Activated T-helper 1 cell treated with anti-CD3 and anti-CD28 coated beads, Interleukin-2, amount 50 U/mL, for 16 hours (primary cell): ENCODE measurements at places on chromosomes 1 and 21.

GRCh38 chr1:108107658-108108057 lies 92.5 kb downstream of the SLC25A24 start:
- no peak for DNase-seq

- no peak for DNase-seq
Measured at GRCh38 chr1:169103480-169103893, 3.0 kb upstream of the ATP1B1 start.

- no peak for DNase-seq
Measured at GRCh38 chr1:160117300-160117699, 1.7 kb downstream of the ATP1A2 start.

DNA sequence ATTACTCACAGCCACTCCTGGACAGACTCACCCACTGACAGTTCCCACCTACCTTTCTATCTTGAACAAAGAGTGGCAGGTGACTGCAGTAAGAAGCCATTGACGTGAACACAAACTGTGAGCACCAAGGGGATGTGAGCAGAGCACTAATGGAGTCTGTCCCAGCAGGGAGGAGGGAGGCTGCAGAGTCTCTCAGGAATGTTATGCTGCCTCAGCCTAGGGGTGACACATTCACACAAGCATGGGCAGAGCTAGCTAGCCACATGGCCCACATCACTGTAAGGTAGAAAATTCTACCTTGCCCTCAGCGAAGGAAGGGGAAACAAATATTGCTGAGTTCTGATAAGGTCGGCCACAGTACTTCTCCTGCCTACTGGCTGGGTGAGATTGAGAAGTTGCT lies 56.8 kb upstream of the PTGFRN start:
- DNase-seq: no peak

DNA sequence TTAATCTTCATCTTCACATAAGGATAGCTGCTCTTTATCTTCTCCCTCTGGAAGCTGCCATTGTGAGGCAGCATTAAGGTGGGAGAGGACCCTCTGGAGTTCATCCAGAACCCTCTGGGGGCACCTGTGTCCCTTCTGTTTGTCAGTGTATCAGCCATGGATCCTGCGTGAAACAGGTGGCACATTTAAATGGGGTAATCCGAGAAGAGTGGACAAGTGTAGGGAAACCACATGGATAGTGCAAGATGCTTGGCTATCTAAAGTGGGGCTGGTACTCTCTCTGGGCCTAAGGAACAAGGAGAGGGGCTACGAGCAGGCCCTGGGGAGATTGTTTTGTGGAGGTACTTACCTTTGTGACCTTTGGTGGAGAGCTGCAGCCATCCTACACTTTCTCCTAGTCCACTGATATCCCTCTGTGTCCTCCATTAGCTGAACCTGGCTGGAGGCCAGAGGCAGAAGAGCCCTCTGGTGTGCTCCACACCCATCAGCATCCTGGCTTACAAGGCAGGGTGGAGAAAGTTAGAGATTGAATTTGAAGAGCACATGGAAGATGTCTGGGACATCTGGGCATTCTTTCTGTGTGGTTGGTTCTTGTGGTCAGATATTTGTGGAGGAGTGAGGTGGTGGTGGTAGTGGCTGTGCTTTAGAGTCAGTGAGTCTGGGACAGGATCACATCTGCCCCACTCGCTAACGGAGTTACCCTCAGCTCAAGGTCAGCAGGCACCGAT lies 117.7 kb downstream of the FGGY start:
- DNase-seq: no peak

DNA sequence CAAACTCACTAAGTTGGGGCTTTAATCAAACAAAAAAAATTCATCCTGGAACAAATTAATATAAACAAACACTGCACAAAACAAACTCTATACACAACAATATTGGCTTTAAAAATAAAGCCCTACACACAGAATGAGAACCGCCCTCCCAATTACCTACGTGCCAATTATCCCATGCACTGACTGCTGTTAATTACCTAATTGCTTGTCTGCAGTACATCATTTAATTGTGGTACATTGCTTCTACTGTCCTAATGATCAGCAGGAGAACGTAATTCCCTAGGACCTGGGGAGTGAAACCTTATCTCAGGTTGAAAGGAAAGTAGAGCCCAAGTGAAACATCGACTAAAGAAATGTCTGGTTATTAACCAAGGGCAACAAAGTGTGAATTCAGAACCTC lies 364.5 kb downstream of the KCNH1 start:
- DNase-seq: no peak

DNA sequence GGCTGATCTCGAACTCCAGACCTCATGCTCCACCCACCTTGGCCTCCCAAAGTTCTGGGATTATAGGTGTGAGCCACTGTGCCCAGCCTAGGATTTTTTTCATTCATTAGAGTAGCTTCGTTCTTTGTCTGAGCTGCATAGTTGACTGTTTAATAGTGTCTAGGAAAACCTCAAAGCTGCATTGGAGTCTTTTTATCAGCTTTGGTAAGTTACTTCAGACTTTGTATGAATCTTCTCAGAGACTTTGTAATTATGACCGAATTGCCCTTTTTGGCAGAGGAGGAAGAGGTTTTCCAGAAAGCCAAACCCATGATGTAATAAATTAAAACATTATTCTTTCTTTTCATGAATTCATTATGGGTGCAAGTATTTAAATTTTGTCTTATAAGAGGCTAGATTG lies 5.1 kb downstream of the DNAJB4 start:
- no peak for DNase-seq

DNA sequence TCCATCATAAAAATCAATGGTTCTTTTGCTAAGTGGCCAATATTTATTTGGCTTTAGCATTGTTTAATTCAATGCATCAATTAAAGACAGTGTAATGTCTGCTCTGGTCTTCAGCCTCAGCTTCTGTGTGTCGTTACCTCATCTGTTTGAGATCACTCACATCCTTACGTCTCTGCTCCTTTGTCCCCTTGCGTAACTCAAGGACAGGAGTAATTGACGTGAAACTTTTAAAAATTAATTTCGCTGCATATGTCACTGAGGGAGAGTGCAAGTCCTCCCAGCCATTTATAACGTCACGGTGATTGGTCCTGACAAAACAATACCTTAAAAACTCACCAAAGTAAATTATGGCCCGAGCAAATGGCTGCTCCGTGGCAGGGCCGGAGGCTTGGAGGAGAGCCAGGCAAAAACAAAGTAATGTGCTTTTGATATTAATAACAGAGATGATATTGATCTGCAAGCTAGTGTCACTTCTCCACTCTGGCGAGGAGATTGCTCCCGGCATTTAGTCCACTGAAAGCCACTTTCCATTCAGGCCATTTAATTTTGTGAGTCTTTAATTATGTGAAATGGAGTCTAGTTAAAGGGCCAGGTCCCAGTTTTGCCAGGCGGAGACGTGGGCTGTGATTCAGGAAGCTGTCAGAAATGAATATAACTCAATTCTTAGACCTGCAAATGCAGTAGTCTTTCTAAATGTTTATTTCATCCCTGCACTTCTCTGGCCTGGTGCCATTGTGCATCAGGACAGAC lies 150.9 kb upstream of the POU3F1 start:
- DNase-seq: no peak

DNA sequence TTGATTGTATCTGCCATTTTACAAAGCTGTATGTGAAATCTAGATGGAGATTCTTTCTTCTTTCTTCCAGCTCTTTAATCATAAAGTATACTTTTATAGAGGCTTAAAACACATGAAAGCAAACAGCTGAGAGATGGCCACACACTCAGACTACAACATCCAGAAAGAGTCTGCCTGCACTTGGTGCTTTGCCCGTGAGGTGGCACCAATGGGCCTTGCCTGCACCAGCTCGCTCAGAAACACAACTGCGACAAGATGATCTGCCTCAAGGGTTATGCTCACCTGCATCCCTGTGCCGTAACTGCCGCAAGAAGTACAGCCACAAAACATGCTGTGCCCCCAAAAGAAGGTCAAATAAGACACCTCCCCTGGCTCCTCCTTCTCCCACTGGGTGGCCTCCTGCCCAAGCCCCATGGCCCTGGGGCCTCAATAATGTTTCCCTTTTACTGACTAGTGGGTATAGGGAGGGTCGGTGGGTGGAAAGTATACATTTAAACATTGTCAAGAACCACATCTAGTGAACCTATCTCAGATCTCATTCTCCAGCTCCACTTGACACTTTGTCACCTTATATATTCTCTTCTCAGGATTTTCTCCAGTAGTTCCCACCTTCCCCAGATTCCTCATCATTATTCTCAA lies 66.7 kb upstream of the ANGPTL3 start:
- no peak for DNase-seq

DNA sequence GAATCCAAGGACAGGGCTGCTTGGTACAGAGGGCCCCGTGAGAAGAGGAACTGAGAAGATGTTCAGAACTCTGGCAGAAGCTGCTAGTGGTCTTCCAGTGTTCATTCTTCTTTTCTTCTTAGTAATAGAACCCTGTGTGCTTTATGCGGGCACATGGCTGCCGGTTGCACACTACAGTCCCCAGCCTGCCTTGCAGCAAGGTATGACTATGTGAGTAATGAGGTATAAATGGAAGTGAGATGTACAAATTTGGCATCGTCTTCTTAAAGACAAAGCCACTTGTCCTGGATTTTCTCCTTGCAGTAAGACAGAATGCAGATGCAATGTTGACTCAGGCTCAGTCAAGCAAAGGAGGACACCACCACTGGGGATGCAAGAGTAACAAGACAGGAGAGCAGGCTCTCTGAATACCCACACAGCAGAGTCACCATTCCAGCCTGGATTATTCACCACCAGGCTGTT lies 15.0 kb upstream of the ATP1B1 start:
- no peak for DNase-seq

DNA sequence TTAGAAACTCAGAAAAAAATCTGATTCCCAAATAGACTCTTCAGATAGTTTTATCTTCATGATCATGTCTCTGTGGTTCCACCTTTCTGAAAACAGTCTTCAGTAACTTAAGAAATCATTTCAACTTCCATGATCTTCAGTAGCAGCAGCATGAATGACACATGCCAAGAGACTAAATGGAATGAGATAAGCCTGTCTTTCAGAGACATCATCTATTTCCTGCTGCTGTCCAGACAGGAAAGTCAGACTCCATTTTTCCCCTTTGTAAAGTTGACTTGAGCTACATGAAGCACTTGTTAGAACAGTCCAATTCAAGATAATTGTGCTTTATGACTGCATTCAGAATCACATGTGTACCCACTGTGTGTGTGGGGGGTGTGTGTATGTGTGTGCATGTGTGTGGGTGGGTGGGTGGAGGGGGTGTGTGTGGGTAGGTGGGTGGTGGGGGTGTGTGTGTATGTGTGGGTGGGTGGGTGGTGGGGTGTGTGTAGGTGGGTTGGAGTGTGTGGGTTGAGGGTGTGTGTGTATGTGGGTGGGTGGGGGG lies 58.8 kb downstream of the CLIC4 start:
- no peak for DNase-seq

DNA sequence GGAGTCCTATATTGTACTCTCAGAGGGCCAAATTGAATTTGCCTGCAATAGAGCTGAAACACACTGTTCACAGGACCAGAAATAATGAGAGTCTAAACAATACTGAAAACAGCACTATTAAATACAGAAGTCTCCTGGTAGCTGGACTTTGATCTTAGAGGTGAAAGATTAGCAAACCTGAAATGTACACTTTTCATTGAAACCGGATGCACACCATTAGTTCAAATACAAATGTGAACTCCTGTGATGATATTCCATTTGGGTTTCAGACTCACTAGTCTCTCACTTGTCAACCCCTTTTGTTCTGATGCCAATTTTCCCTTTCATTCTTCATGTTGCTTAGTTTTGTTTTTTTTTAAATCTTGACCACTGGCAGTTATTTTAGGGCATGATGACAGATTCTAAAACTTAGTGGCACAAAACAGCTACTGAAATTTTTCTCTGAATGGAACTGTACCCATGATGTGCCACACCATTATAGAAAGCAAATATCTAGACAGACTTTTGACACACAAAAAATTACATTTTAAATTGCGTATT lies 5.9 kb upstream of the TNFSF4 start:
- no peak for DNase-seq

DNA sequence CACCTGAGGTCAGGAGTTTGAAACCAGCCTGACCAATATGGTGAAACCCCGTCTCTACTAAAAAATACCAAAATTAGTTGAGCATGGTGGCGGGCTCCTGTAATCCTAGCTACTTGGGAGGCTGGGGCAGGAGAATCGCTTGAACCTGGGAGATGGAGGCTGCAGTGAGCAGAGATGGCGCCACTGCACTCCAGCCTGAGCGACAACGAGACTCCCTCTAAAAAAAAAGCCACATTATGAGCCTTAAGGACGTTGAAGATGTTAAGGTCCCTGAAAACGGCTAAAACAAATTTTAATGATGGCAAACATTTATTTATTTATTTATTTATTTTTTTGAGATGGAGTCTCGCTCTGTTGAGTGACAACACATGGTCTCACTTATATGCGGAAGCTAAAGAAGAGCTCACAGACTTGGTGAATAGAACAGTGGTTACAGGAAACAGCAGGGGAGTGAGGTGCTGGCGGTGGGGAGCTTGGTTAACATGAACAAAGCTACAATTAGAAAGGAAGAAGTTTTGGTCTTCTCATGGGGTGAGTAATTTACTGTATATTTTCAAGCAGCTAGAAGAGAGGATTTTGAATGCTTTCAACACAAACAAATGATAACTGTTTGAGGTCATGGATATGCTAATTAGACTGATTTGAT lies 47.1 kb downstream of the TCP10L start:
- no peak for DNase-seq

GRCh38 chr21:44753357-44753756 lies 42.0 kb upstream of the TSPEAR start:
- no peak for DNase-seq

DNA sequence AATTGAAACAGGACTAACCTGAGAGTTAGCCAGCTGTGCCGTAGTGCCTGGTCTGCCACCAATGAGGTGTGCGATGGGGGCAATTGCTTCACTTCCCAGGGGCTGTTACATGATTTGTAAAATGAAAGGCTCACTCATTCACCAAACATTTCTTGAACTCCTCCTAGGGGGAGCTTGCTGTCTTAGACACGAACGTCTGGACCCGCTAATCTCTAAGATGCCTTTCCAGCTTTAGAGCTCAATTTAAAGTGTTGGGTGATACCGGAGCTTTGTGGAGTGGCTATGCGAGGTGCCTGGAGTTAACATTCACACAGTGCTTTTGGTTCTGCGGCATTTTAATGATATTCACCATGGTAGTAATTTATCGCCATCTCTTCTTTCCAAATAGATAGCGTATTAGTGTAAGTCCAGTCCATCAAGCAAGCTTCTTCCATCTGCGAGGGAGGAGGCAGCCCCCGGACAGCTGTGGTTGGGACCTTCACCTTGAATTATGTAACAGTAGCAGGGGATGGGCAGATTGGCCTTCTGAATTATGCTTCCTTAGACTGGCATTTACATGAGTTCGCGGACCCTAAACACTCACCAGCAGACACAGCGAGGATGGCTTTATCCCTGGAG lies 179.9 kb downstream of the ADSS2 start:
- no peak for DNase-seq

GRCh38 chr1:21907079-21907418 lies 30.1 kb downstream of the HSPG2 start:
- no peak for DNase-seq

DNA sequence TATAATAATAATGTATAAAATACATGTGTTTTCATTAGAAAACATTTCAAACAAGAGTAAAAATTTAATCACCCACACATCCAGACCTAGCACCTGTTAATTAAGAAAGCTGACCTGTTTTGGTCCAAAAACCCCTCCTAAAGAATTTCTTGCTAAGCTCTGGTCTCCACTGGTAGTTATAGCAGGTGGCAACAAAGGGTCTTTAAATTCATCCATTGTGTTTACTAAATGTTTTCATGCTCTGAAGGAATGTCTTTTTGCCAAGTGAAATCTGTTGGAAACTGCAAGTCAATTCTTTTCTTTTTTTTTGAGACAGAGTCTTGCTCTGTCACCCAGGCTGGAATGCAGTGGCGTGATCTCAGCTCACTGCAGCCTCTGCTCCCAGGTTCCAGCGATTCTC lies 141.1 kb downstream of the ESRRG start:
- no peak for DNase-seq

- no peak for DNase-seq
Measured at GRCh38 chr1:5750186-5751162, 241.8 kb downstream of the NPHP4 start.
